ENCODE measurements at places on chromosomes 6 and 20.

GRCh38 chr6:85347812-85348211 lies 102.1 kb upstream of the NT5E start:
- DNase-seq, result no peak

DNA sequence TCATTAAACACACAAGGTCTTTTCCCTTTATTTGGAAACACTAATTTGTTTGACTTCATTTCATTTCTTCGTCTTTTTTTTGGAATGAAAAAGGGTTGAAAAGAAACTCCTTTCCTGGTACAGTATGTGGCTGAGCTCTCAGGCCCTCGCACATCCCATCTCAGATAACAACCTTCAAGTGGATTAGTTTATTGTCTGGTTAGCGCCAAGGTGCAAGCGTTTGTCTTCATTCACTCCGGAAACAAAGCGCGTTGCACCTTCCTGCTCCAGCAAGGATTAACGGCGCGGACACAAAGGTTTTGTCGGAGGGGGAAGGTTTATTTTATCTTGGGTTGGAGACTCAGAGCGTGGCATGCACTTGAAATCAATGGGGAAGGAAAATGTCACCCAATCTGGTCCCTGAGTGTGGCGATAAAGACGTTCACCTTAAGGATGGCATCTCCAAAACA lies 5.3 kb upstream of the NKX2-2 start:
- DNase-seq, result no peak

GRCh38 chr6:135358985-135359384 lies 138.6 kb downstream of the AHI1 start:
- DNase-seq, result peak; percentile 68

GRCh38 chr6:46490425-46491200 lies 636 bp downstream of the RCAN2 start:
- no peak for DNase-seq

DNA sequence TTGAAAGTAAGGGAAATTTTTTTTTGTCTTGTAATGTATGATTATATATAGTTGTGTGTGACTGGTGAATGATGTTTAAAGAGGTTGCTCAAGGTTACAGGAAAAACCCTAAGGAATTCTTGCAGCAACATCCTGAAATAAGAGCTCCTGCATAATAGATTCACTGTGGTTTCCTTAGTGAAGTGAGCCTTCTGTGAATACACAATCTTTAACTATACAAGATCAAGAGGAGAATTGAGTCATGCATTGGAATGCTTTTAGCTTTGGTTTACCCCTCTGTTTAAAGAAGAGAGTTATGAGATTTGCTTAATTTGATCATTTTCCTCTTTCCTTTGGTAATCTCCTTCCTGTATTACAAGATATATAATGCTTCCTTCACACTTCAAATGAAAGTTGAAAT lies 141.6 kb upstream of the EYA4 start:
- peak; percentile 87 for DNase-seq

- no peak for DNase-seq
Measured at GRCh38 chr6:132898376-132898775, 84.0 kb downstream of the RPS12 start.

- DNase-seq, result no peak
Measured at GRCh38 chr20:17671565-17671964, 10.5 kb downstream of the RRBP1 start.

- no peak for DNase-seq
Measured at GRCh38 chr6:105199711-105200110, 19.9 kb upstream of the POPDC3 start.

DNA sequence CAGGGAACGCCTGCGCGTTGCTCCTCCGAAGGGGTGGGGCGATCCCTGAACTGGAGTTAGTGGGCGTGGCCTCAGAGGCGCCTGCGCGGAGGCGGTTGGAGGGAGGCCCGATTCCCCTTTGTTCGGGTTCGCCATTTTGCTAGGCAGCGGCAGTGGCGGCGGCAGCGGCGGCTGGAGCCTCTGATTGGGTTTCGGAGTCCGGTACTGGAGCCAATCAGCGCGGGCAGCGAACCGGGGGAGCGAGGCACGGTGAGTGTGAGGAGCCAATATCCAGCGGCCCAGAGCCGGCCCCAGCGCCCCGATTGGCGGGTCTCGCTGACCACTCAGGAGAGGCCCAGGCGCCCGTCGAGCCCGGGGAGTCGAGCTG lies at the start of gene NFYA:
Gene NFYA, plus strand, starts transcription at position 139 of the 367 bp plus-strand sequence. CDS start 6,116 bp downstream, outside the sequence.
- DNase-seq, result peak; percentile 99

All from fibroblast of mammary gland (primary cell).